NCI-H446 (cell line): ENCODE measurements at places on chromosomes 3 and 15.

DNA sequence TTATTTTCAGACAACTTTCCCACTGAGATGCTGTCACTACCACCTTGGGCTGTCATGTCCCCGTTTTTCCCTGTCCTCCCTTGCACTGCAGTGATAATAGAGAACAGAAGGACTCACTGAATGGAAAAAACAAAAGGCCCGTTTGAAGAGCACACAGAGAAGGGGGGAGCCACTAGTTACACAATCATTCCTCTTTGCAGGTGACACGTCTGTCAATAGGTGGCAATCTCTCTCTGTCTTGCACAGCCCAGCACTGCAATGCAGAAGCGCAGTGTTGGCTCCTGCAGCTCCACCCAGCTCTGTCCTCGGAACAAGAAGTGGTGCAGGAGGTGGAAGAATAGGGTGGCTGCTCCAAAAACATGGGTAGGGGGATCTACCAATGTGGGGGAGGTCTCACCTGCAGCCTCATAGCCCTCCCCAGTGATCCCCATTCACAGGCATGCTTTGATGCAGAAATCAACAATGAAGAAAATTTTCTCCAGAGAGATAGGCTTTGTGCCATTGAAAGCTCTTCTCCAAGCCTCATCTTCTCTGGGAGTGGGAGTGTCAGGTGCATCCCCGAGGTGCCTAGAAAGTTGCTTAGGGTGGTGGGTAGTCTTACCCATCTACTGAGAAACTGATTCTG lies 31.8 kb downstream of the FSTL1 start:
- no peak for DNase-seq

- DNase-seq, result no peak
These were observed 22.6 kb upstream of the CSPG5 start for GRCh38 chr3:47601281-47601680.

DNA sequence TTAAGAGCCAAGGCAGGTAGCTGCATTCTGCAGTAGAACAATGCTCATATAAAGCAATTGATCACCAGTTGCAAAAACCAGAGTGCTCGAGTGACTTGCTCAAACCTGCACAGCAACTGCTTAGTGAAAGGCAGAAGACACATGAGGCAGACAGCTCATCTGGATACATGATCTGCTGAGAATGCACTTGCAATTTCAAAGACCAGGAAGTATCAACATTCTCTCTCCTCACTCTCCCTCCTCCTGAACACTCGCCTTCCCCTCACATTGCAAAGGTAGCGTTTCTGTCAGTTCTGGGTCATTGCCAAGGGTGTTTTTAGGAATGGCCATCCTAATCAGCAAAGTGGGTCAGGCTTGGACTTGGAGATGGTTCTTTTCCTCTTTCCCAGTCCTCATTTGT lies 61.0 kb downstream of the BFSP2 start:
- DNase-seq, result no peak

DNA sequence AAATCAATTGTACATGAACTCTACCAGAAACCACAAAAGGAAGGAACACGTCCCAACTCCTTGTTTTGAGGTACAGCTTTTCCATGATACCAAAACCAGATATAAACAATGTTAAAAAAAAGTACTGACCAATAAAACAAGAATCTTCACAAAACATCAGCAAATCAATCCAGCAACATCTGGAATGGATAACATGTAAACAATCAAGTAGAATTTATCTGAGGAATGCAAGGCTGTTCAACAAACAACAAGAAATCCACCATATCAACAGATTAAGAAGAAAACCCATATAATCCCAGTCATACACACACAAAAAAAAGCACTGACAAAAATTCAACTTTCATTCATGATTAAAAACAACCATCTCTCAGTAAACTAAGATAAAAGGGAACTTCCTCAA lies 26.7 kb downstream of the TJP1 start:
- DNase-seq, result no peak

DNA sequence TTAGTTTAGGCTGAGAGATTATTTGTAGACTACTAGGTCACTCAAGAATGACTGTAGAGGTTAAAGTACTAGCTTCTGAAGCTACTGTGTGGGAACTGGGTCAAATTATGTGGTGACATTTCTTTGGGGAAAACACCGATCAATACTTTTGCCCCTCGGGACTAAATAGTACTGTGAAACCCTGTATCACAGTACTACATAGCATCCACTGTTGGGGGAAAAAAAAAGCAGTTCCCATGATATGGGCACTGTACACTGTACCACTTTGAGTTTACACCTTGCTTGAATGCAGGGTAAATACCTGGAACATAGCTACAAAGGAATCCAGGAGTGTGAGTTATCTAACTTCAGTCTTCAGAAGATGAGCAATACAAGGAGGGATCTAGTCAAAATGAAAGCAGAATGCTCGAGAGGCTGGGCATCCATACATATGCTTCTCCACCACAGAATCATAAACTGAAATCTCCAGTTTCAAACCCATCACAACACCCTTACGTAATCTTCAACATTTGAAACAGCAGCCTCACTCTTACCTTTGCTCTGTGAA lies 311.4 kb downstream of the UNC13C start:
- DNase-seq, result no peak

DNA sequence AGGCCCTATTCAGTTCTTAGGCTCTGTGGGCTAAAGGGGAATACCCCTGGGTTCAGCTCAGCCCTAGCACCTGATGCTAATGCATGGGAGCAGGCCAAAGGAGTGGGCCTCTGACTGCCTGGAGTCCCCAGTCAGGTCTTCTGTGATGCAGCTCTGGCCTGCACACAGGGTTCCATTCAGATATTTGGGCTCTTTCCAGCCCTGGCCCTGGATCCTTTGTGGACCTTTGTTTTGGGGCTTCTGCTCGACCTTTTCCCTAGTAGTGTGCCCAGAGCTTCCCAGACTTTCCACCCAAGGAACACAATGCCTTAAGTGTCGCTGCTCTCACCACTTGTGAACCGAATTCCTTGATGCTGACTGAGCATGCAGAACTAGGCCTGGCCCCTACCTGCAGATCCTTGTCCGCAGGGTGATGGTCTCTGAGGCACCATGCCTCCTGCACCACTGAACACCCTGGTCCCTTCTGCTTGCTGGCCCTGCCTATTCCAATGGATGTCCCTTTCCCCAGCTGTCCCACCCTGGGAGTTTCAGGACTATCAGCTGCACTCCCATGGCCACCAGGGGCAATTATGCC lies 5.1 kb downstream of the SEC13 start:
- DNase-seq, result no peak

GRCh38 chr3:71530903-71531530 lies 52.5 kb downstream of the FOXP1 start:
- no peak for DNase-seq

DNA sequence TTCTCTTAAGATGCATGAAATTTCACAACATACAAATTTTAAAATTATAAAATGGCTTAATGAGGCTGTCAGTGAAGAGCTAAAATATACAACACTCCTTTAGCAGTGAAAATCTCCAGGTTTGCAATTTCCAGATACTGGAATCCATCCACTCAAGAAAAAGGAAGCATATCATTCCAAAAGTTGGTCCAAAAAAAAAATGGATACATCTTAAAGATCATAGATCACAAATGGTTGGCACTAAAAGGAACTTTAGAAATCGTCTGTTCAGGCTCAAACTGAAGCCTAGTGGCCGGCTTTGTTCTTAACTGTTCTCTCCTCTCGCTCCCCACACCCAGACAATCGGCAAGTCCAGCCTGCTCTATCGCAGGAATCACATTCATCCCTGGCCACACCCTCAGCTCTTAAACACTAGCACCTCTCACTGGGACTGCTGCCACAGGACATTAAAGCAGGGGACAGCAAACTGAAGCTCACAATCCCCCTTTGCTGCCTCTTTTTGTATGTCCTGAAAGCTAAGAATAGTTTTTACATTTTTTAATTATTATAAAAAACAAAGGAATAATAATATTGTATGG lies 130.3 kb upstream of the CDIN1 start:
- no peak for DNase-seq

DNA sequence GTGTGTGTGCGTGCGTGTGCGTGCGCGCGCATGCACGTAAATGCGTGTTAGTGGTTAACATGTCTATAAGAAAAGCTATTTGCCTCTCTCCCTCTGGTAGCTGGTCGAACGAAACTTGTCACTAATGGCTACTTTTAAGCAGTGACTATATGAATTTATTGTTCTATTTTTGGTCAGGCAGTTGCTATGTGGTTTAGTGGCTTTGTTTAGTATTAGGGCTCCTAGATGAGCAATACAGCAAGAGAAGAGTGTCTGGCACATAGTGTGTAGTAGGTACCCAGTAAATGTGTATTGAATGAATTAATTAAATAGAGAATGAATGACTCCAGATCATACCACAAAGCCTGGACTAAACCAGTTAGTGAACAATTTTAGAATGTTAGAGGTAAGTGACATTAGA lies 171.6 kb downstream of the PPM1L start:
- no peak for DNase-seq

GRCh38 chr3:146403792-146404191 lies 65.6 kb downstream of the PLSCR2 start:
- DNase-seq, result no peak

DNA sequence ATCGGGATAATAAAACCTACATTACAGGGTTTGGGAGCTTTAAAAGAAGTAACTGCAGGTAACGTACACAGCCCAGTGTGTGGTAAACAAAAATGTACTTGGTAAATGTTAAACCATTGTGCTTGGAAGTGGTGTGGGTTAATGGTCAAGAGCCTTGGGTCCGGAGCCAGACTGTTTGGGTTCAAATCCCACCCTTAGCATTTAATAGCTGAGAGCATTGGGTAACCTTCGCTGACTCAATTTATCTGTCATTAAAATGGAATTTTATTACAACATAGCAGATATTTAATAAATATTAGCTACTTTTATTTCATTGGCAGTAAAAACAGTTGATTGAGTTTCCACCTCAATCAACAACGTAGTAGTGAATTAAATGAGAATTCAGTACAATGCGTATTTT lies 1.5 kb downstream of the FSTL1 start:
- no peak for DNase-seq

DNA sequence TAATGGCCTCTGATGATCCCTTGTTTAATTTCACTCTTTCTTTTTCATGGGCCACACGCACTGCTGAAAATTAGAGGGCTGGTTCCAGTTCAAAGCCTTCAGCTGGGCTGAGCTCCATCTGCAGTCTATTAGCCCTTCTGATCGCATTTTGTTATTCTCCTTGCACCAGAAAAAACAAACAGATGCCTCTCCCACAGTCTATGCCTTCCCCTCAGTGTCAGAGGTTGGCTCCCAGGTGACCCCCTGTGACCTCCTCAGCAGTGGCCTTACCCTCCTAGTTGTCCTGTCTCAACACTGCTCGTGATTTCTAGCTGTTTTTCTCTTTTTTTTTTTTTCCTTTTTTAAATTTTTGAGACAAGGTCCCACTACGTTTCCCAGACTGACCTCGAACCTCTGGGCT lies 77.1 kb upstream of the PRTG start:
- no peak for DNase-seq

GRCh38 chr3:193791041-193792032 lies 198.3 kb downstream of the OPA1 start:
- DNase-seq, result no peak

- no peak for DNase-seq
These were observed 7.9 kb upstream of the OR4F6 start for GRCh38 chr15:101795455-101795854.

DNA sequence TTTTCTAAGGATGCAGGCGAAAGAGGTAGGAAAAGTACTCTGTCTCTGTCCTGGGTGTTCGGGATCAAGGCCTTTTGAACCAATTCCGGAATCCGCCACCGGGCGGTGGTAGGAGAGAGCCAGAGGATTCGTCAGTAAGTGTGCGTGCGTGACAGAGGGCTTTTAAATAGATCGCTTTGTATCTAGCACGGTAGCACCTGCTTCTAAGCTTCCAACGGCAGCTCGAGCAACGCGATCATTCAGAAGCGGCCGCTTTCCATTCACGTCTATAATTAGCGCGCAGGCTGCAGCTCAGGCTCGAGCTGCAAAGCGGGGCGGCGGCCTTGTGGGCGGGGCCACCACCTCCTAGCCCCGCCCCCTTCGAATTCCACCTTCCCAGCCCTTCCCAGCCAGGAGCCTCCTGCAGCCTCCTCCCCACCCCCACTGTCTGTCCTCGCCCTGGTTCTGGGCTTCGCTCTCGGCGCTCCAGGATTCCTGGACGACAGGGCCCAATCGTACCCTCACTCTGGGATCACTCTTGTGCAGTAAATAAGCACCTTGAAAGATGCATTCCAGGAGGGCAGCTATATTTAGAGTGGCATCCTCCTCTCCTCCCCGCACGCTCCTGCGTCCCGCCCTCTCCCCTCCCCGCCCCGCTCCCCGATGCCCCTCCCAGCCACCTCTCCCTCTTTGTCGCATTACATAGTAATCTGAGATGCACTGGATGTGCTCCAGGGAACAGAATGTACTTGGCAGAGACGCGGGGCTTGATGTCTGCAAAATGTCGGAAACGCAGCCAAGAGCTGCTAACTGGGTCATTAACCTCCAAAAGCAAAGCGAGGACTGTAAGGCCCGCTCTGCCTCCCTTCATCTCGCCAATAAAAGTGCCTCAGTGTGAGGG lies 224.1 kb upstream of the TPRG1 start:
- peak; percentile 98 for DNase-seq

DNA sequence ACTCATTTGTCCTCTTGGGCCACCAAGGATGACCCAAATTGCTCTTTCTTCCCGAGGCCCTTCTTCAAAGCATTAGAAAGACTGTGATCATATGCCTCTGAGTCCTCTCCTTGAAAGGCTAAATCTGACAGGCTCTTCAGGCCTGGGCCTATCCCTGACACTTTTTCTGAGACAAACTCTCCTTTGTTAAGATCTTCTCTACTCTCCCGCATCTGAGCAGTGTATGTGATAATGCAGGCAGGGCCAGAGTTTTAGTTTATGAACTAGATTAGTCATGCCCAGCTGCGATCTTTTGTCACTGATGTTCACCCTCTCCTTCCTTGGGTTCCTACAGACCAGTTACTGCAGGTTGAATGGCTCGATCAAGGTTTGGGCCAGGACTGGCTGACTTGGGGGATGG lies 39.2 kb downstream of the MASP1 start:
- no peak for DNase-seq

DNA sequence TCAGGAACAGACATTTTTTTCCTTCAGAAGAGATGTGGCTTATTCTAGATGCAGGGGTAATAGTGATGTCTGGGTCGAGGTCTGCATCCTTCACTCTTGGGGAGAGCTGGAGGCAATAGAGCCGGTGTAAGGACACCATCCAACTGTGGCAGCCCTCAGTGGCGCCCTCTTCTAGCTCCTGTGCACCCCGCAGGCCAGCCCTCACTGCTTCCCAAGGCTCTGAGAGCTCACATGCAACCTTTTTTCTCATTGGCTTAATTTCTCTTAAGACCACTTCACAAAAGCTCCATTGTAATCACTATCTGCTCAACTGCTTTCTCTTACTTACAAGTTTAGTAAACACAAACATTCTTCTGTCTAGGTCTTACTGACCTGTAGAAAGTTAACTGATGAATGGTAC lies 3.9 kb upstream of the VPS8 start:
- DNase-seq, result no peak

DNA sequence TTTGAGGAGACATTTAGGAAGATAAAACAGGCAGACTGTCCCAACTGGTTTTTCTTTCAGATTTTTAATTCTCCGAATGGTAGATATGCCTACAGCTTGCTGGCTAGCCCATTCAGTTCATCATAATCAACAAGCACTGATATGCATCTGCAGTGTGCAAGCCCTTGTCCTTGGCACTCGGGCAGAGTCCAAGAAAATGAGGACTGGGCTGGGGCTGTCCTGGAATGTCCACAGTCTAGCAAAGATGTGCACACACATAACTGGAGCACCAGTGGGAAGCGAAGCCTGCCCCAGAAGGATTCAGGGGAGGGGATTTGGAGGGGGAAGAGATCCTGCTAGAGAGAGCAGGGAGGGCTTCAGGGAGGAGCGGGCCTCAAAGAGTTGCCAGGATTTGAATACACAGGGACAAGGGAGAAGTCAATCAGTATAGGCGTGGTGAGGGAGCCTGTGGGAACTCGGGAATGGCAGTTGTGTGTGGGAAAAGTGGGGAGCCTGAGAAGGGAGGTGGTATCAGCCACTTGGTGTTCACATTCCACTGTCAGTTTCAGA lies 8.7 kb downstream of the FAH start:
- DNase-seq, result no peak
